ENCODE measurements at places on chromosomes 11 and 22. TPM values are rescaled to one million over a fixed set of nuclear protein-coding genes. Genes with fewer than 3 reads are reported as not detected.

The MMP27 gene
- not detected for total RNA-seq

The MS4A3 gene
- total RNA-seq, result not detected

The AP1B1 gene
- total RNA-seq, result 86.4 TPM

- H3K4me3 ChIP-seq, result no peak overlapping the region
- no peaks in the 10 kb centered on the region for H3K27me3 ChIP-seq
- DNase-seq, result no peak
- no peak overlapping the region for H3K27ac ChIP-seq
These were observed 23.9 kb upstream of the CRTAM start for GRCh38 chr11:122814401-122814800.

DNA sequence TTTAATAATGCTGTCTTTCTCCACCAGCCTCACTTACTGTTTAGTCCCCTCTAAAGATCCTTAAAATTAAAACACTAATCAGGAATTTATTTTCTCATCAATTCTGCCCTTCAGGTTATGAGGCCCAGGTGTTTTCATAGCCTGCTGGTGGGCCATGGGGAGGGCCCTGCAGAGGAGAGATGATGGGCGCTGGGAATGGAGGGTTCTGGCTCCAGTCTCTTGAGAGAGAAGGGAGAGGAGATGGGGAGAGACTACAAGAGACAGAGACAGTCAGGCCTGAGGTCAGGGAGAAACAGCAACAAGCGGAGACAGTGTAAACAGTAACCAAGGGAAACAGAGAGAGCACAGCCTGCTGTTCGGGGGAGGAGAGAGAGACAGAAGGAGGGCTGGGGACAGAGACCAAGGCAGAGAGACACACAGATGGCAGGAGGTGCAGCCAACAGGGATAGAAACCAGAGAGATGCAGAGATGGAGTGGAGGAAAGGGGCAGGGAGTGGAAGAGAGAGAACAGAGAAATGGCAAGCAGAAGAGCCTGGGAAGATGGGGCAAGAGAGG lies 187.3 kb upstream of the SYT13 start:
- H3K36me3 ChIP-seq, result no peaks in the 10 kb centered on the region
- H3K4me1 ChIP-seq, result no peaks in the 10 kb centered on the region
- H3K4me3 ChIP-seq, result no peak overlapping the region
- no peaks in the 10 kb centered on the region for H3K27me3 ChIP-seq

- H3K36me3 ChIP-seq, result no peaks in the 10 kb centered on the region
- no peak overlapping the region for H3K27ac ChIP-seq
- H3K4me1 ChIP-seq, result no peaks in the 10 kb centered on the region
- H3K4me3 ChIP-seq, result no peak overlapping the region
- H3K27me3 ChIP-seq, result no peaks in the 10 kb centered on the region
- DNase-seq, result no peak
These were observed 84.0 kb upstream of the RCN1 start for GRCh38 chr11:32006799-32007388.

DNA sequence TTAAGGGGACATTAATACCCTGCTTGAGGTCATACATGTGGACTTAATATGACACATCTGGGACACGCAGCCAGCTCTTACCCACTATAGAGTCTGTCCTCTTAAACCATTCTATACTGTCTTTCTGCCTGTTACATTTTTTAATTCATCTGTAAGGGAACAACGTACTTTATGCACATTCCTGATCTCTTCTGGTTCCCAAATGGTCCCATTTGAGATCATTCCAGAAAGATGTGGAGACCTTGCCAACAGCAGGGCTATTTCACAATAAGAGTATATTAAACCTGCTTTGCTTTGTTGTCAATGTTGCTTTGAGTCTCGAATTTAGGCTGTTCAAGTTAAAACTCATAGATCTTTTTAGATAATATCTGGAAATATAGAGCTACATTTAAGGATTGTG lies 332.2 kb upstream of the RAG2 start:
- no peak for DNase-seq
- H3K4me3 ChIP-seq, result no peak overlapping the region
- H3K4me1 ChIP-seq, result no peaks in the 10 kb centered on the region
- H3K27me3 ChIP-seq, result no peaks in the 10 kb centered on the region

GRCh38 chr11:69194956-69195355 lies 39.2 kb downstream of the SMIM38 start:
- H3K27me3 ChIP-seq, result no peaks in the 10 kb centered on the region
- no peak overlapping the region for H3K4me3 ChIP-seq
- no peak overlapping the region for H3K27ac ChIP-seq
- H3K36me3 ChIP-seq, result no peaks in the 10 kb centered on the region

Measured in ascending aorta (tissue), 2 donors.